ENCODE measurements at places on chromosomes 12 and 14.

- DNase-seq, result no peak
Measured at GRCh38 chr12:81078469-81079196, 754 bp downstream of the ACSS3 start.

- no peak for DNase-seq
Measured at GRCh38 chr12:66900616-66901015, 221.7 kb upstream of the GRIP1 start.

- no peak for DNase-seq
Measured at GRCh38 chr12:108782971-108783370, 51.7 kb upstream of the CORO1C start.

DNA sequence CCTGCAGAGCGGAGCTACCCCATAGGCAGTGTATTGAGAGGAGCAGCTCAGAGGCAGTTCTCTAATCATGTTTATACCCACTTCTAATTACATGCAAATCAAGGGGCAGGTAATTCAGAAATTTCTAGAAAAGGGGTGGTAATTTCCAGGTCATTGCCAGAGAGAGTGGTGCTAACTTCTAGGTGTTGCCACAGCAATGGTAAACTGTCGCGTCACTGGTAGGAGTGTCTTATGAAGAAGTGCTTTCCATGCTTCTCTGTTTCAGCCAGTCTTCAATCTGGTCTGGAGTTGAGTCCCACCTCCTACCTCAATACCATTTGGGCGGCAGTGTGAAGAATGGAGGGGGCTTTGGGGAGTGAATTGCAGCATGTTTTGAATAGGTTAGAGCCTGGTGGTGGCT is 8.5 kb upstream of the AMN1 start:
- no peak for DNase-seq

GRCh38 chr12:32399370-32400113 is at the start of gene FGD4:
Gene FGD4, plus strand, starts transcription at chr12:32399558.
- DNase-seq, result peak; percentile 25

- DNase-seq, result no peak
Measured at GRCh38 chr14:100879782-100880181, 23.7 kb downstream of the RTL1 start.

GRCh38 chr14:94045101-94045500 is 19.0 kb downstream of the OTUB2 start:
- no peak for DNase-seq

DNA sequence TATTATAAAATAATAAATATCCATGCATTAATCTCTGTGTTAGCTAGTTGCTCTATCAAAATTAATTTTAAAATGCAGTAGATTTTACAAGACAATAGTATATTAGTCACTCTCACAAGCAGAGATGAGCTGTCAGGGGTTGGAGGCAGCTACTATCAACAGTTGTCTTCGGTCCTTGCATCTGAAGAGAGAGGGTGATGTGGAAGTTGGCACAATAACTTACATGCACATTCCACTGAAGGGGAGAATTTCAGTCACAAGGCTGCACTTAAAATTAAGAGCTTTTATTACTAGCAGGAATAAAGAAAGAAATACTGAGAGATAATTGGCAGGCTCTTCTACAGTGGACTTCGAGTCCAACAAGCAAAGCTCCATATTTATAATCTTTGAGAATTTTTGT is 166.9 kb upstream of the DCN start:
- DNase-seq, result no peak

DNA sequence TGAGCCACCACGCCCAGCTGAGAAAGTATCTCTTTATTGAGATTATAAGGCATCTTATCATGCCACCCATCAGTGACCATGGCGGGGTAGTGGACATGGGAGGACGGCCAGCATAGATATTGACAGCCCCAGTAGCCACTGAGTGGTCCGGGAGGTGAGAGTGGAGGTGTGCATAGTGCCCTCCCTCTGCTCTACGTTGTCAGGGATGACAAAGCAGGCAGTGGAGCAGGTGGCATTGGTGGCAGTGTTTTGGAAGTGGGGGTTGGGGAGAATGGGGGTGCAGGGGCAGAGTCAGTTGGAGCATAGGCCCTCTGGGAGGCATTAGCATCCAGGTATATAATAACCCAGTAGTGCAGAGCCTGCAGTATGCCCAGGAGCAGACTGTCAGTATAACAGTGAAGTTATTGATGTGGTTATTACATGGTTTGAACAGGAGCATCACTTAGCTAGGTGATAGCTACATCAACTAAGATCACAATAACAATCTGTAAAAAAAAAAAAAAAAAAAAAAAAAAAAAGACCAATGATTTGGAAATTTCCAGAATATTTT is 41.1 kb downstream of the GNG2 start:
- DNase-seq, result no peak
